ENCODE measurements at places on chromosomes 1 and 21. TPM values are rescaled to one million over a fixed set of nuclear protein-coding genes. Genes with fewer than 3 reads are reported as not detected.
A peak's percentile ranks its signal among the peaks of the same experiment; 100 is the strongest.

PCBP3 gene
- total RNA-seq: 1.2 TPM

TRIM58 gene
- total RNA-seq: 0.09 TPM

HIVEP3 gene
- 10.1 TPM for total RNA-seq

LAX1 gene
- 26.3 TPM for total RNA-seq

NCSTN gene
- 66.6 TPM for total RNA-seq

CHRM3 gene
- total RNA-seq: 0.20 TPM

GBP5 gene
- total RNA-seq: 231 TPM

CDC7 gene
- total RNA-seq: 24.0 TPM

NMNAT1 gene
- 6.5 TPM for total RNA-seq

RGS7 gene
- total RNA-seq: not detected

HPDL gene
- total RNA-seq: 10.3 TPM

CDCA8 gene
- total RNA-seq: 64.7 TPM

SAMD11 gene
- total RNA-seq: not detected

TLCD4 gene
- 0.03 TPM for total RNA-seq

GRCh38 chr1:40078512-40079333 lies 18.3 kb downstream of the PPT1 start:
- H3K4me1 ChIP-seq: peaks cover 3% of the 10 kb centered on the region
- no peaks in the 10 kb centered on the region for H3K27me3 ChIP-seq
- H3K27ac ChIP-seq: no peak overlapping the region
- H3K4me3 ChIP-seq: no peak overlapping the region

DNA sequence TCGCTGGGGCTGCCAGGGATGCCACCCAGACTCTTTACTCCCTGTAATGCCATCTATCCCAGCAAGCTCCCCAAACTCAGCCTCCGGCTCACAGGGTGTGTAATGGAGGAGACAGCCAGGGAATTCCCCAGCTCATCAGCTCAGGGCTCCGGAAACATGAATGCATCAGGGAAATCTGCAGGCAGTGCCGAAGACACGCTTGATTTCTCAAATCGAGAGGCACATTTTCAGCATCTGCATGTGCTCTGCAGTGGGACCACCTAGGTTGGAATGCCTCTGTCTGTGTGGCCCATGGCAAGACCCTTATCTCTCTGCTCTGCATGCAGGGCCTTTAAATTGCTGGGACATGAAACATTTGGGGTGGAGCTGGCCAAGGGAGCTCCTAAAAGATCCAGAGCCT lies 170.1 kb downstream of the TRABD2B start:
- no peaks in the 10 kb centered on the region for H3K27me3 ChIP-seq
- no peak overlapping the region for H3K4me3 ChIP-seq
- no peak overlapping the region for H3K27ac ChIP-seq
- DNase-seq: no peak
- H3K4me1 ChIP-seq: no peaks in the 10 kb centered on the region

DNA sequence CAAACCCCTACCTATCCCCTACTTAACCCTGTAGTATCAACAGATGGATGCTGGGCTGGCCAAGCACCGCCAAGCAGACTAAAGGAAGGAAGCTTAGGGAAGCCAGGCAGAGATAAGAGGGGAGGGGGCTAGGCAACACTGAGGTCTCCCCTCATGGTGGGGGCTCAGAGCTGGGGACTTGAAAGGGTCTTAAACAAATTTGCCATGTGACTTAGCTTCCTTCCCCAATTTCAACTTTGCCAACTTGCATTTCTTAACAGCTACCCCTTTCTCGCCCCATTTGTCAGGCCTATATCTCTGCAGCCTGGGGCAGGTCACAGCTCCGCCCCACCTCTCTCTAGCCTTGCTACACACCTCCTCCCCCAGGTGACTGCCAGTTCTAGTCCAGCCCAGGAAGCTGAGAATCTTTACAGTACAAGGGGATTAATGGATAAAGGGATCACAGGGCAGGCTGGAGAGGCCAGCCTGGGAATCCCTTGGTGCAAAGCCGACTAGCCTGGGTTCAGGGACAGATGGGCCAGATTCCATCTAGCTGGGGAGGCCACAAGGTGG lies 3.4 kb downstream of the KIF21B start:
- peak overlapping the region; percentile 99 for H3K4me3 ChIP-seq
- peaks cover 60% of the 10 kb centered on the region for H3K4me1 ChIP-seq
- peaks cover 30% of the 10 kb centered on the region for H3K36me3 ChIP-seq
- H3K27ac ChIP-seq: peak overlapping the region; percentile 100

- H3K4me1 ChIP-seq: peaks cover 51% of the 10 kb centered on the region
- no peak overlapping the region for H3K4me3 ChIP-seq
- H3K27ac ChIP-seq: no peak overlapping the region
- DNase-seq: no peak
- H3K27me3 ChIP-seq: no peaks in the 10 kb centered on the region
These were observed 36.3 kb downstream of the RSPH1 start for GRCh38 chr21:42459546-42460215.

GRCh38 chr21:36727866-36728265 lies 29.0 kb downstream of the SIM2 start:
- no peak for DNase-seq
- no peaks in the 10 kb centered on the region for H3K4me1 ChIP-seq
- no peaks in the 10 kb centered on the region for H3K27me3 ChIP-seq
- no peak overlapping the region for H3K4me3 ChIP-seq

GRCh38 chr1:174074757-174075156 lies 52.6 kb upstream of the RC3H1 start:
- H3K4me1 ChIP-seq: no peaks in the 10 kb centered on the region
- no peak overlapping the region for H3K27ac ChIP-seq
- DNase-seq: no peak
- H3K27me3 ChIP-seq: peaks cover 18% of the 10 kb centered on the region
- no peak overlapping the region for H3K4me3 ChIP-seq

DNA sequence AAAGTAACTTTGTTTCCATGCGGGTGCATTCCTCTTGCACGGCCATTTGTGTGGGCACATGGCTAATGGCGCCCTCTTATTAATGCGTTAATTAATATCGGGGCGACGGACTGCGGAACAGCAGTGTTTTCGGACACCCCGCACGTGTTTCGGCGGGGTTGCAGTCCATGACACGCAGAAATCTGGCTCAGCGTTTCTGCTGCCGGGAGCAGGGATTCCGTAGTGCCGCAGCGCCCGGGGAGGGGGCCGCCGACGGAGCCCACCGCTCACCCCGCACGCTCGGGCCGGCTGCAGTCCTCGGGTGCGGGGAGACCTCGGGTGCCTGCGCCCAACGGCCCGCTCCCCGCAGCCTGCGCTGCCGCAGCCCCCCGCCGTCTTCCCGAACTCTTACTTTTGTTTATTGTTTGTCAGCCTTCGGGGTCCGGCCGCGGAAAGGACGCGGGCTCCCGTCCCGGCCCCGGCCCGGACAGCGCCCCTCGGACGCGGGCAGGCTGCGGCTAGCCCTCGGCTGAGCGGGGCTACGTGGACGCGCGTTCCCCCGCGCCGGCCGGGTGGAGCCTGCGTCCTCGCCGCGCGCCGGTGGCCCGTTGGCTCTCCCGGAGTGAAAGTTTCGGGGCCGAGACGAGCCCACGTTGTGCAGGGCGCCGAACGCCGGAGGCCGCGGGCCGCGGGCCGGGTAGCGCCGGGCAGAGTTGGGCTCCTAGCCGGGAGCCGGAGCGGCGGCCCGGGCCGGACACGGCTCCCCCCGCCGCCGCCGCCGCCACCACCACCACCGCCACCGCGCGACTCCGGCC lies 849 bp downstream of the NFIA start:
- H3K4me1 ChIP-seq: peaks cover 30% of the 10 kb centered on the region
- H3K4me3 ChIP-seq: peak overlapping the region; percentile 92
- peak; percentile 51 for DNase-seq
- peaks cover 4% of the 10 kb centered on the region for H3K36me3 ChIP-seq

DNA sequence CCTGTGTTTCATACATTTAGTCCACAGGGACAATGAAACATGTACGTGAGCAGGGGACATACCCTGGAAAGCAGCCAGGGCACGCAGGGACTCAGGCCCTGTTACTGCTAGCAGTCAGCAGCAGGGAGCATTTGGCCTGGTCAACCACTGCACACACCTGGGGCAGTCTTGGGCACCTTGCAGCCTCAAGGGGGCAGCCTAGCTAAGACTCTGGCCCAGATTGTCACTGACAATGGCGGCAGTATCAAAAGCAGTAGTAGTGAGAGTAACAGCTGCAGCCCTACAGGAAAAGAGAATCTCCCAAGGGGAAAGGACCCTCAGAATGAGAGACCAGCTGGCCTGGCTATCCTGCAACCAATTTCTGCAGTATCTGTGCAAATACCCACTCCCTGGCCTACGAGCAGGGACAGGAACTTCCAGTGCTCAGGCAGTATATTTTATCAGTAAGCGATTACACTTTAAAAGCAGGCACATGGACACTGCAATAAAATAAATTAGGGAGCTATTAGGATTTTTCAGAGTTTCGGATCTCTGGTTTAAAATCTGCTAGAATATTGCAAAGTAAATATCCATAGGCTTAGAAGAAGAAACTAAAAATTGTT lies 475.6 kb downstream of the LTN1 start:
- H3K4me1 ChIP-seq: peaks cover 4% of the 10 kb centered on the region
- no peak overlapping the region for H3K27ac ChIP-seq

DNA sequence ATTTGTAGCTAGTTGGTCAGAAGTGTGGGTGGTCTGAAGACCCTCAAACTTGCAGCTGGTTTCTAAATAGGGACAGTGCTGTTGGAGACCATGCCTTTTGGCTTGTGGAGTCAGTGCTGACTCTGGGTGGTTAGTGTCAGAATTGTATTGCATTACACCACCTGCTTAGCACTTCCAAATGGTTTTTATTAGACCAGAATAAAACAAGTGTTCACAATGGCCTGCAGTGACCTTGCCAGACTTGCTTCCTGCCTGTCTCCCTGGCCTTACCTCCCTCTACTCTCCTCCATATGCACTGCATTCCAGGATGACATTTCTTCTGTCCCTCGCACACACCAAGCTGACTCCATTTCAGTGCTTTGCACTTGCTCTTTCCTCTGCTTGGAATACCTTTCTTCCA lies 72.7 kb upstream of the CNIH3 start:
- no peak for DNase-seq
- H3K36me3 ChIP-seq: no peaks in the 10 kb centered on the region
- peaks cover 15% of the 10 kb centered on the region for H3K4me1 ChIP-seq
- H3K27ac ChIP-seq: no peak overlapping the region
- H3K4me3 ChIP-seq: no peak overlapping the region

- H3K36me3 ChIP-seq: peaks cover 1% of the 10 kb centered on the region
- no peak overlapping the region for H3K4me3 ChIP-seq
- no peaks in the 10 kb centered on the region for H3K27me3 ChIP-seq
- H3K27ac ChIP-seq: no peak overlapping the region
- no peaks in the 10 kb centered on the region for H3K4me1 ChIP-seq
These were observed 22.5 kb downstream of the MMEL1 start for GRCh38 chr1:2610036-2610959.

GRCh38 chr1:165857046-165857801 lies 29.8 kb downstream of the UCK2 start:
- H3K4me3 ChIP-seq: no peak overlapping the region
- peaks cover 6% of the 10 kb centered on the region for H3K36me3 ChIP-seq
- H3K4me1 ChIP-seq: peaks cover 34% of the 10 kb centered on the region
- H3K27me3 ChIP-seq: no peaks in the 10 kb centered on the region
- DNase-seq: no peak
- H3K27ac ChIP-seq: no peak overlapping the region

- no peaks in the 10 kb centered on the region for H3K36me3 ChIP-seq
- H3K4me1 ChIP-seq: no peaks in the 10 kb centered on the region
- H3K27ac ChIP-seq: no peak overlapping the region
- H3K4me3 ChIP-seq: no peak overlapping the region
These were observed 31.0 kb upstream of the ARID1A start for GRCh38 chr1:26664802-26665201.

DNA sequence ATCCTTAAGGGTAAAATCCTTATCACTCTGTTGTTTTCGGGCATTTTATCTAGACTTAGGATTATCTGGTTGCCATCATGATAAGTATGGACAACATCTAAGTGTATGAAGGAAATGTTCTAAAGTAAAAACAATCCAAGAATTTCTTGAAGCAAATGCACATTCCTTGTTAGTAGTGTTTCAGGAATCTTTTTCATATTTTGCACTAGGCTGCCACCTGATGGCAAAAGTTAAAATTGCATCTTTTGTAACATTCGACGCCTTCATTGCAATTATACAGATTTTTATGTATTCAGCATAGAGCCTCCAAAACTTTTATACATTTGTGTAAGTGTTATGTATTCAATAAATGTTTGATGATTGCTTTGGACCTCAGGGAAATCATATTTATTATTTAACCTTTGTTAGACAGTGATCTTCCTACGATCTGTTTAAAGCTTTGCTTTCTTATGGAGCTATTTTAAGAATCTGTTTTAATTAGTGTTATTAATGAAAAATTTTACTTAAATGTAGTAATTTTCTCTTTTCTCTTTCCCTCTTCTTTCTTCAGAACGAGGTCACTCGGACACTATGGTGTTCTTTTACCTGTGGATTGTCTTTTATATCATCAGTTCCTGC lies 49.4 kb upstream of the KIAA1614 start:
- H3K36me3 ChIP-seq: no peaks in the 10 kb centered on the region
- no peaks in the 10 kb centered on the region for H3K27me3 ChIP-seq
- no peak overlapping the region for H3K27ac ChIP-seq
- no peak overlapping the region for H3K4me3 ChIP-seq
- no peak for DNase-seq

DNA sequence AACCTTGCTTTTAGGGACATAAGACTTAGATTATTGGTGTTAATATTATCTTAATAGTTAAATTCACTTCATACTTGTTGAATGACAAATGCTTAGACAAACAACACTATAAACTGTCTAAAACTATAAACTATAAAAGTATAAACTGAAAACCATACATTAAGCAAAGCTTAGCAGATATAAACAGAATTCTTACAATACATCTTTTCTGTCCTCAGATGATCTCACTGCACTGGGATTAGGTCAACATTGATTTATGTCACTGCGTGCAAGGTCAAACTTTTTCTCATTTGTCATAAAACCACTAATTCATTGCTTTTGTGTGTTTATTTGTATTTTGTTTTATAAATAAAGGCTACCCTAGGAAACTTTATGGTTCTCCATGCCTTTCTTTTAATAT lies 1491.8 kb downstream of the NCAM2 start:
- no peaks in the 10 kb centered on the region for H3K4me1 ChIP-seq
- no peak overlapping the region for H3K27ac ChIP-seq
- no peak for DNase-seq
- no peaks in the 10 kb centered on the region for H3K27me3 ChIP-seq
- H3K4me3 ChIP-seq: no peak overlapping the region

GRCh38 chr1:152444045-152444444 lies 30.0 kb upstream of the CRNN start:
- H3K4me1 ChIP-seq: peaks cover 4% of the 10 kb centered on the region
- H3K27ac ChIP-seq: no peak overlapping the region
